ENCODE measurements at places on chromosomes 4 and X.

DNA sequence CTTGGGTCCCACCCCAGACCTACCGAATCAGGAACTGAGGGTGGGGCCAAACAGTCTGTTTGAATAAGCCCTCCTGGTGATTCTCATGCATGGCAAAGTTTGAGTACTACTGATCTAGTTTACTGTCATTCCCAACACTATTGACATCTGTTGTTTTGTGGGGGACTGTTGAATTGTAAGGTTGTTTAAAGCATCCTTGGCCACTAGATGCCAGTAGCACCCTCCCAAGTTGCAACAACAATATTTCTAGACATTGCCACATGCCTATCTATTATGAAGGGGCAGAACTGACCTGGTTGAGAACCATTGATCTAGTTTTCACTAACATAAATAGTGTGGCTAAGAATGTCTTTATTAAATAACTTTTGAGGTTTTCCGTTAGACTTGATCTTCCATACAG, 15.1 kb downstream of the TAF9B start:
- no peak for DNase-seq

DNA sequence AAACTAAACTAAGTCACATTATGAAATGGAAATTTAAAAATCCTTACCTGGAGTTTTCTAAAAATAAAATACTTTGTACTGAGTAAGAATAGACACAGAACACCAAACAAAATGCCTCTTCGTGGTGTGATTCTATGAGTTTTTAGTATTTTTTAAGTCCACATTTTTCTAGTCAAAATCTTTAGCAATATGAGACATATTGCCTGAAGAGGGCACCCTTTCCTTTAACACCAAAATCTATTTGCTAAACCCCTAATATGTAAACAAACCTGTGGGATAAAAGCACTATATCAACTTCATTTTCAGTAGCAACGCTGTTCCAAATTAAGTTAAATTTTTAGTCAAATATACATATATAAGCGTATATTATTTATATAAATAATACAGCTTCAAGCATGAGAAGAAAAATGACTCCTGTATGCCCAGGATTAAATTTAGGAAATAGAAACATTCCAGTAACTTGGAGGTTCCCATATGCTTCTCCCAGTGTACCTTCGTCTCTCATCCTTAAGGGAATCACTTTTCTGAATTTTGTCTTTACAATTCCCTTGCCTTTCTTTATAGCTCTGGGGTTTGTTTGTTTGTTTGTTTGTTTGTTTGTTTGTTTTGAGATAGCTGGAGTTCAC, 23.0 kb upstream of the PGM2 start:
- DNase-seq = peak; percentile 69

DNA sequence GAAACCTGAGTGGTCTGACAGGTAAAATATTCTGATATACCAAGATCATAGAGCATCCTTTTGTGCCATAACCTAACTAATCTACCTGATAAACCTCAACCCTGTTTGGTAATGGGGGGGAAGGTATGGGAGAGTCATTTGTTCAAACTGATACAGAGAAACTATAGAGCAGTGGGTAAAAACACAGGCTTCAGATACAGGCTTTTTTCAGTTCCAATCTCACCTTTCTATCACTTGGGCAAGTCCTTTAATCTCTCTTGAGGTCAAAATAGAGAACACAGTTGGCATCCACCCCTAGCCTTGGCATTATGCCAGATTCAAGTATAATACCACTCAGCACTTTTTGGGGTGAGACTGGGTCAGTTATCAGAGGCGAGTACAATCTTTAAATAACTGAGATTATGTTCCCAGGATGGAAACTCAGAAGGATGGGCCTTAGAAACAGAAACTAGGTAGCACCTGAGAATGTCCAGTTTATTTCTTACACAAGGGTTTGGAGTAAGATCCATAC, 880 bp upstream of the ETDC start:
- no peak for DNase-seq

- no peak for DNase-seq
These were observed 47.1 kb downstream of the FAM13A start for GRCh38 chr4:89009761-89010369.

DNA sequence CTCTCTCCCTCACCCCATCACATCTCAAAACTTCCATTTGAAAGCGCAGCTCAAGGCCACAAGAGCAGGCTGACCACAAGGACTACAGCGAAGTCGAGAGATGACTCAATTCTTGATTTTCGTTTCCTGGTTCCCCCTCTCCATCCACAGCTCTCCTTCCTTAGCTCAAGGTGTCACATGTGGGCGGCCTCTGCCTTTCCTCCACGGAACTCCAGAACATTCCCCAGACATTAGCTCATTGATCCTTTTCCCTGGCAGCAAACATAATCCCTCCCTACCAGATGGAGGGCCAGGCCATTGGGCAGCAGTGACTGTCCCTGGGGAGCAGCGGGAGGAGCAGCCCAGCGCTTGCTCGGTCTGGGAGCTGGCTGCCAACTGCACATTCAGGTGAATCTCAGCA, 56.3 kb downstream of the CCDC149 start:
- no peak for DNase-seq

DNA sequence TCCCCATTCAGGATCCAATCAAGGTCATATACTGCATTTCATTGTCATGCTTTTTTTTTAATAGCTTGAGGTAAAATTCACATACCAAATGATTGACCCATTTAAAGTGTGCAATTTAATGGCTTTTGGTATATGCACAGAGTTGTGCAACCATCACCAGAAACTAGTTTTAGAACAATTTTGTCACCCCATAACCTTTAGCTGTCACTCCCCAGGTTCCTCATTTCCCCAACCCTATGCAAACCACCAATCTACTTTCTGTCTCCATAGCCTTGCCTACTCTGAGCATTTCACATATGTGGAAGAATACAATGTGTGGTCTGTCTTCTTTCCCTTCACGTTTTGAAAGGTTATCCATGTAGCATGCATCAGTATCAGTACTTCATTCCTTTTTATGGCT, 1.4 kb upstream of the SMAD1 start:
- no peak for DNase-seq

- DNase-seq = no peak
These were observed 336.3 kb upstream of the TRAM1L1 start for GRCh38 chr4:117421706-117422105.

GRCh38 chr4:147117431-147117830, 171.8 kb upstream of the TTC29 start:
- no peak for DNase-seq

DNA sequence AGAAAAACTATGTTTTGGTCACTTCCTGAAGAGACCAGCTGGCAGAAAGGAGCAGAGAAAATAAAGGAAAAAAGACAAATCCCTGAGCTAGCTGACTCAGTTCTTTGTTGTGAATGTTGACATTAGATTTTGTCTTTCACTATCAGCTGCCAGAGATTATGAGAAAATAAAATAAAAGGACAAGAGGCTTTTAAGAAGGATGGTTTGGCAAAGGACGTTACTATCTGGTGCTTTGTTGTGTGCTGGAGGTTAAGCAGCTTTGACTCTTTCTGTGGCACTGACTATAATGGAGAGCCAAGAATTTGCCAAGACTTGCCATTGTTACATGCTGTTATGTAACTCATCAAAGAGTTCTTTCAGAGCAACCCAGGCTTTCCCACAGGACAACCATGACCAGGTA, 12.1 kb downstream of the ASB5 start:
- no peak for DNase-seq

DNA sequence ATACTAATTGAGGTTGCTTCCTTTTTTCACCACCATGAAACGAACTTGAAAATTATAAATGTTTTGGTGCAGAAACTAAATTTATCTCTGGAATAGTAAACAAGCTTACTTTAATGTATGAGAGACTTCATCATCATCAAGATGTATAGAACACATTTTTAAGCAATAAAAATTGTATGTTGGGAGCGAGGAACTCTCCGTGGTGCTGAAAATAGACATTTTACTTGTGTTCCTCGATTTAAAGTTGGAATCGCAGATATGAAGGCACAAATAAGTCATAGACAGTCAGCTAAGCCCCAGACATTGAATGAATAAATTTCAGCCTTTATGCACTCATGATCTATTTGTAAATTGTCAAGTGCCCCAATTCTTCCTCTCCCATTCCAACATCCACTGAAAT, 310.7 kb downstream of the STK32B start:
- DNase-seq = no peak

DNA sequence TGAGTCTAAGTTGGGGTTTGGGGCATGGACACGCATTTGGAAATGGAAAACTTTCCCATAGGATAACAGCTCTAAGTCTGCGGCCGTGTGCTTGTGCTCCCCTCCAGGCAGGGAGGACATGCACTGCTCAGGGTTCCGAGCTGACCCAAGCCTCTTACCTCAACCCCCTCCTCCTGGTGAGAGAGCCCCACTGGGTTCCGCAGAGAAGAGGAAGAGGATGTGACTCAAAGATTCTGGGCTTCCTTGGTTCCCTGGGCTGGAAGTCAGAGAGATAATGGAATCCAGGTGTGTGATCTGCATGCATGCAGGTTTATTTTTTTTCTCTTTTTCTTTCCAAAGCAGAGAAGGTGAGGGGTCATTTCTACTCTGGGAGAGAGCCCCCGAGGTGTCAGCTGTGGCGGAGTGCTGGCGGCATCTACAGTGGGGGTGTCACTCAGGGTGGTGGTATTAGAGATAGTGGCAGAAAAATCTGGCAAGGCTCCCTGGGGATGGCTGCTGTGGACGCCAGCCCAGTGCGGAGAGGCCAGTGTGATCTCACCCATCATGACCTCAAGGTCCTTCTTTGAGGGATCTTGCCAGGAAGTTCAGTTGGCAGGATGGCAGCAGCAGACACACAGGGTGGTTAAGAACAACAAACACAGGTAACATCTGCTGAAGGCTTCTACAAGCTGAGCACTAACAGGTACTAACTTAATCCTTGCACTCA, 168.7 kb upstream of the HAND2 start:
- DNase-seq = no peak

DNA sequence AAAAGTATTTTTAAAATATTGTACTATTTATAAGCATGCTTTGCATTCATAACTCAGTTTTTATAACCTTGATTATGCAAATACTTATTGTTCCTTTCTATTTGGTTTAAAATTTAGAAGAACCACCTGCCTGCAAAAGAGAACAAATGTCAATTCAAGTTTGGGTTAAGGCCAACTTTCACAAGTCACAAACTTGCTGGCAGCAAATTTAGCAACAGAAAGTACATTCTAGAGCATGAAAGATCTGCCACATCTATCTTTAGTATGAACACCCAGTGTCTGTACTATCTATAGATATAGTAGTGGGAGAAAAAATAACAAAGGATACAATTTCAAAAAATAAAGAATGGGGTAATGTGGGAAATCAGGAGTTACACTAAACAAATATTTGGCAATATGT, 1014.2 kb downstream of the C4orf33 start:
- no peak for DNase-seq

GRCh38 chr4:82891707-82892466, 934 bp upstream of the SEC31A start:
- peak; percentile 30 for DNase-seq

- peak; percentile 46 for DNase-seq
These were observed 553.6 kb upstream of the BOD1L1 start for GRCh38 chr4:14180983-14181601.

DNA sequence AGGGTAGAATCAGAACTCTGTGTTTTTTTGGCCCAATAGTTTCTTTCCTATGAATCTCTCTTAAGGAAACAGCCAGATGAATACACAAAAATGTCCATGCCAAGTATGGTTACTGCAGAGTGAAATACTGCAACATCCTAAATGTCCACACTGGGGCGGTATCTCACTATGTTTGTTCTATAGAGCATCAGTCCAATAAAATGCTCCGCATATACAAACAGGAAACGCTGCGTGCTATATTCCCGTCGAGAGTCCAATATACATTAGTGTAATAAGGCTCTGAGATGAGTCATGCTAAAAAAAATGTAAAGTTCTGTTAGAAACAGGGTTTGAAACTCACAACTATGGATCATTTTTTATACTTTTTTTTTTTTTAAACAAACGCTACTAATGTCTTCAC, 72.9 kb upstream of the ENOX2 start:
- DNase-seq = peak; percentile 57

DNA sequence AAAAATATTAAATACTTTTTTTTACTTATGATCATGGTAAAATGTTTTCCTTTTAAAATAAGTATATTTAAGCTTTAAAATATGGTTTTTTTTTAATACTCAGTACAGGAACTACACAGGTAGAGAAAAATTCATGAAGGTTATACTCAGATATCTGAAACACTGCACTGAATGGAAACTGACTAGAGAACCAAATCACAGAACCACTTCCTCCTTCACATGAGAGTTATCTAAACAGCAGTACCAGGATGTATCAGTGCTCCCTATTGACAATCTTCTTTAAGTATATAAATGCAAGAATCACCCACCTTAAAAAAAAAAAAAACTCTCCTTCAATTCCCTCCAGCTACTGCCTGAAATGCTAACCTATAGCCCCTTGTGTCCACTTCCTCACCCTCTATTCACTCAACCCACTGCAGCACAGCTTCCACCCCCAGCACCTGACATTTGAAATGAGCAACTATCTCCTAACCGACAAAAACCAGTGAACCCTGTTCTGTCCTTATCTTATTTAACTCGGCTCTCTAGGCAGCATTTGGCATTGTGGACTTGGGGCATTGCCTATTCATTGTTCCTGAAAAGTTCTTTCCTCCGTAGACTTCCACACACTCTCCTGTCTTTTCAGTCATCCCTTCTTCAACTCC, 9.1 kb downstream of the SLC7A3 start:
- DNase-seq = no peak

DNA sequence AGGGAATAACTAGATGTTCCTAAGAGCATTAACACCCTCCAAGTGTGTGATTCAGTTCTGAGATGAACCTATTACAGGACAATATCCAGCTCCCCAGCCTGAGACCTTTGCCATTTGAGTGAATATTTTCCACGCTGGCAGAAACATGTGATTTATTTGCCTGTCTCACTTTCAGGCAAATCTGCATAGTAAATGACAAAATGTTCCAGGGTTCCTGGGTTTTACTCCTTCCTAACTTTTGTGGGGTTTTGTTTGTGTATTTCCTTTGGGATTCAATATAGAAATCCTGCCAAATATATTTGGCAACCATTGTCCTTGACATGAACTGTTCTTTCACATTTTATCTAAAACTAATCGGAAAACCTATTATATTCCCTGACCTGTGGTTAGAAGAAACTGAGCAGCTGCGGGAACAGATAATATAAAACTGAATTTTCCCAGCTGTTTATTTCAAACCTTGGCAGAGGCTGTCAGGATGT, 12.5 kb downstream of the F8 start:
- no peak for DNase-seq

- DNase-seq = no peak
These were observed 251.8 kb upstream of the GALNTL6 start for GRCh38 chr4:171561419-171561818.
